ENCODE measurements at places on chromosomes 4 and X.

DNA sequence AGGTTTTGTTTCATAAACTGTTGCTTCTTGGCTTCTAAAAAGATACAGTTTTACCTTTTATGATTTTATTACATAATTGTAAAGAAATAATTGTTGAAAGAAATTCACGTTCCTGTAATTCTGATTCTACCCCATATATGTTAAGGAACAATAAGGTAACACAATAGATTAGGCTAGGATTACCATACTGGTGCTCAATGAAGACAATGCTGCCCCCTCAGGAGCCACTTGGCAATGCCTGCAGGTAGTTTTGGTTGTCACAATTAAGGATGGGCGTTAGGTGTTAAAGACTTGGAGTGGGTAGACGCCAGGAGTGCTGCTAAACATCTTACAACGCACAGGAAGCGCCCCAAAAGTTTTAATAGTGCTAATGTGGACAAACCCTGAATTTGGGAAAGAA lies 133.2 kb downstream of the NLGN4X start:
- DNase-seq: no peak

GRCh38 chr4:186203406-186203805 lies 12.0 kb downstream of the CYP4V2 start:
- DNase-seq: no peak

- DNase-seq: no peak
Measured at GRCh38 chr4:26884486-26884988, 23.9 kb downstream of the STIM2 start.

DNA sequence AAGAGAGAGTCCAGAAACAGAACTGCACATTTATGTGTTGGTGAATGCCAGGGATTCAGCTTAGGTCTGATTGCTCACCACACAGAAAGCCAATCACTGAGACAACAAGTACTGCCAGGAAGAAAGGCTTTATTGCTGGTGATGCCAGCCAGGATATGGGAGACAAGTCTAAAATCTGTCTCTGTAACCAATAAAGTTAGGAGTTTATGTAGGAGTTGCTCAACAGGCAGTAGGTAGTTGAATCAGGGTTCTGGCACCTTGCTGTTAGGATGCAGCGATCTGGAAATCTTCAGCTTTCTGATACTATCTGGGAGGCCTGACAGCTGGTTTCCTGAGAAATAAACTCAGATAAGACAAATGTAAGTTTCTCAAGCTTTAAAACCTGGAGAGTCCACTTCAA lies 120.2 kb upstream of the ENPP6 start:
- no peak for DNase-seq

- no peak for DNase-seq
Measured at GRCh38 chr4:5041699-5042098, 9.6 kb upstream of the STK32B start.

GRCh38 chrX:12972243-12972642 lies 2.7 kb upstream of the TMSB4X start:
- DNase-seq: no peak

- DNase-seq: no peak
Measured at GRCh38 chrX:67619253-67619652, 75.4 kb downstream of the AR start.

DNA sequence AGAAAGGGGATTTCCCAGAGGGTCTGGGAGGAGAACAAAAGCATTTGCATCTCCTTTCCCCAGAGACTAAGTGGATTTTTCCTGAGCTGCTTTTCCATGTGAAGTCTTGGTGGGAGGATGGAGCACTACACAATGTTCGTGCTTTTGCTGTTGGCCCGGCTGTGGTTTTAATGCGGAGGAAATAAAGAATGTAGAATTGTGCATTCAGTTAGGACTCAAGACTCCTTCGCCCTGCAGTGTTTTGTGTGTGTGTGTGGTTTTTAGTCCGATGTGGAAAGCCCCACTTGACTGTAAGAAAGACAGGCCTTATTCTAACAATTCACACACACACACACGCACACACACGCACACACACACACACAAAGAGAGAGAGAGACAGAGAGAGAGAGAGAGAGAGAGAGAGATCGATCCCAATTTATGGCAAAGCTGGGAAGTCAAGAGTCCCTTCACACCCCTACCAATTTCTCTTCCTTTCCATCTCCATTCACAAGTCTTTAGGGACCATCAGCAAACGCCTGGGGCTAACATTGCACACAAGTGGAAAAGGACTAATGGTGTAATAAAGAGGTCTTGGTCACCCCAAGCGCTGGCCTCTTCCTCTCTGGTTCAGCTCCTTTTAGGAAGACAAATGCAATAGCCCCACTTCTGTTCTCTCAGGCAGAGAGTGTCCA lies 44.2 kb downstream of the CLDN34 start:
- no peak for DNase-seq

DNA sequence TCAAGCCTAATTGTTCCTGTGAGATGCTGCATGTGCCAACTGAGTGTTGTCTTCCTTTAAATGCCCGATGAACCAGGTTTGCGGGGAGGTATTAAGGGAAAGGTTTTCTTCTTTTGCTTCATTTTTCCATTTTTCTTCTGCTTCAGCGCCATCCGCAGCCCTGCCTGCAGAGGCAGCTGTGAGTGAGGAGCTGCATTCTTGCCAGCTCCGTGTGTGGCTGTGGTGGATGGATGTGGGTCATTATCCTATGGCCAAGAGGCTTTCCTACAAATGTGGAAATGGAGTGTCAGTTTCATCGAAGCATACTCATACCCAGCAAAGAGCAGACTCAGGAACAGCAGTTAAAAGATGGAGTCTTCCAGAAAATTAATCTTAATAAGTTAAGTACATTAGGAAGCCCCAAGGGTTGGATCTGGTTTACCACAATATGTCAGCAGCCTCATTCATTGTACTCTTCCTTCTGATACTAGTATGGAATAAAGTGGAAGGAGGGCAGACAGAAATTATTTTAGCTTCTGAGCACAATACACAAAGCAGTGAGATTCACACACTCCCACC lies 37.6 kb downstream of the TNIP3 start:
- no peak for DNase-seq

DNA sequence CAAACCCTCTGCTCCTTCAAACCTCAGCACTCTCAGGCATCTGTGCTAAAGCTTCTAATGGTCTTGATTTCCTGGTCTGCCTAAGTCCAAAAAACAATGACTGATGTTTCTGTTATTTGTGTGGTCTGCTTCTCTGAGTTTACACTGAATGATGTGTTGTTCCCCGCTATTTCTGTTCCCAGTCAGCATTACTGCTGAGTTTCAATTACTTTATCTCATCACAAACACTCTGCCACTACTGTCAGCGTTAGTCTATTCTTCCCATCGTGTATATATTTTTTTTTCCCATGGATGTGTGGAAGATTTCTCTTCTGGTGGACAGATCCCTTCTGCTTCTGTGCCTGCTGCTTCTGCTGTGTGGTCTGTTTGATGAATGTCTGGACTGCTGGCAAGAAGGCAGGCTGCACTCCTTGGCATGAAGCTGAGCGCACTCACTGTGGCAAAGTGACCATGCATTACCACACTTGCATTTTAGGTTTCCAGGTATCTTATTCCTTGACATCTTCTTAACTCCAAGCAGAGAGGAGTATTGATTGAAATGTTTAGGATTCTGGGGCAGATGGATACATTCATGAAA lies 106.9 kb upstream of the PAQR3 start:
- DNase-seq: no peak

DNA sequence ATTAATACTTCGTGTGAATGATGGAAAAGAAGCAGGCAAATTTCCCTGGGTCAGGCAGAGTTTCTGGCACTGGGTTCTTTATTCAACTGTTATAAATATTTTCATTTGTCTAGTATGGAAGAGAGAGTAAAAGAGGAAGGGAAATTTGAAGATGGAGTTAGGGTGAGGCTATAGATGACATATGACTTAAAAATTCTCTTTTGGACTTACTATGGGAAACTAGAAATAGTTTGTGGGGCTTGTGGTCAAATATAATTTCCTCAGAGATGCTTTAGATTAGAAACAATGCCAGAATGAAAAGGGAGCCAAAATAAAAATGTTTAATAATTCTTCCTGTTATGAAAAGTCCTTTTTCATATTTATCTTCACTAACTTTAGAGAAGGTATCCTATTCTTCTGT lies 103.2 kb downstream of the GC start:
- DNase-seq: peak; percentile 14

GRCh38 chr4:133377286-133377685 lies 228.2 kb downstream of the PCDH10 start:
- DNase-seq: no peak

- DNase-seq: no peak
Measured at GRCh38 chr4:20698382-20698781, 1.9 kb upstream of the PACRGL start.

- DNase-seq: no peak
Measured at GRCh38 chr4:6009452-6009851, 8.8 kb downstream of the C4orf50 start.

DNA sequence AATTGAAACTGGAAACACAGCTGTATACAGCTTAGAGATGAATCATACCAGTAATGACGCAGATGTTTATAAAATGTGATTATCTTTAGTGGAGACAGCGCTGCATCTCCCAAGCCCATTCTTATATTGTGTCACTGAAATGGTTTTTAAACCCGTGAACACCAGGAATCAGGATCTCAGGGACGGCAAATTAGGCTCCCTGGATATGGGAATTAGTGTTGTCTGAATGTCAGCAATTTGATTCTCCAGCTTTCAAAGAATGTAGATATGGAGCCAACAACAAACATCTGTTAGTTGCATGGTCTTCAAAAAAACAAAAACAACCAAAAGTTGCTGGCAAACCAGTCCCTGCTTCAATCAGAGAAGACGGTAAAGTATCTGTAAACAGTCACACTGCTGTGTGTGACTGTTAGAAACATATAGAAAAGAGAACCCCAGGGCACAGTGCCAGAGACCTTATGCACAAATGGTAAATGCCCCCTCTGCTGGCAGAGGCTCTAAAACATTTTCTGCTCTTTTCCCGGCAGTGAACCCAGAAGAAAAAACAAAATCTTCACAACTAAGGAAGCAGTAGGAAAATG lies 351.9 kb upstream of the FTHL17 start:
- DNase-seq: peak; percentile 51

GRCh38 chr4:158530381-158530780 lies 8.7 kb downstream of the RXFP1 start:
- DNase-seq: no peak

GRCh38 chr4:18057821-18058533 lies 36.4 kb upstream of the LCORL start:
- no peak for DNase-seq

DNA sequence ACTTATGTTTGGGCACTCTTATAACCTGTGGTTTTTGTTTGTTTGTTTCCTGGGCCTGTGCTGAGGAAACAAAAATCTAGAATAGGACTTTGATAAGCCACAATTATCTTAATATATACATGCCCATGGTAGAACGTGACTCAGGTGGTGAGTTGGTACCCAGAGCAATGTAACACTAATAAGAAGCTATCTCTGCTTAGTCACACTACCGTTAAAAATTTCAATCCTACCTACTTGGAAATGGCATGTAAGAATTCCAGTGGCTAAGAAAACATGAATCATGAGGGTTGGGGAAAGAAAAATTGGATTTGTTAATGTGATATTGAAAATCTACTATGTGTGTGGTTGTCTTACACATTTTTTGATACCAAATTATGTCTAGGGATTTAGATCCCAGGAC lies 30.5 kb upstream of the ADGRG2 start:
- DNase-seq: no peak

DNA sequence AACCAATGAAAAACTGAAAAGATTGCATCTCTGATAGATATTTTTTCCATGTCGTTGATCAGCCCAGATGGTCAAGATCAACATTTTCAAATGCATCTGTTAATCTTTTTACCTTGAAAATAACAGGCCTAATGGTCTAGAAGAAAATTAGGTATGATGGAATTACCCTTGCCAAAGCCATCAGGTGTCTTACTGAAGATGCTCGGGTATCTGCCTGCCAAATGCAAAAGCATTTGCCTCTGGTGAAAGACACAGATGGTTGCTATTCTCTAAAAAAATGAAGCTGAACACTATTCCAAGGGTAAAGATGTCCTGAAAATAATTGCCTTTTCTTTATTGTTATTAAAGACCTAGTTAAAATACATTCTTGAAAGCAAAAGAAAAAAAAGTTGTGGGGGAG lies 126.0 kb downstream of the FNIP2 start:
- no peak for DNase-seq

DNA sequence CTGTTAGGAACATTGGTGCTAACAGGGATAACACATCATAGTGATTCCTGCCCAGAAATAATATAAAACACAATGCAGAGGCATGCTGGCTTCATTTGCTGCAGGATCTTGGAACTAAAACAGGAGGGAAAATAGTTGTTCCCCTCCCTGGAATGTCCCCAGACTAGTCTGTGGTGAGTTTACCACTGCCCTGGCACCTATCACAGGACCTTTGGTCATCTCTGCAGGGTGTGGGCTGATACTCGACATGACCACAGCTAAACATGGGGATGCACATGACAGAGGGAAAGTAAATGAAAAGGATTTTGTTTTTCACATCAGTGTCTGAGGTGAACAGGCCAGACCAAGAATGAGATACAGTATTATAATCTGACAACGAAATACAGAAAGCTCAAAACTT lies 160.2 kb upstream of the DKK2 start:
- DNase-seq: no peak

DNA sequence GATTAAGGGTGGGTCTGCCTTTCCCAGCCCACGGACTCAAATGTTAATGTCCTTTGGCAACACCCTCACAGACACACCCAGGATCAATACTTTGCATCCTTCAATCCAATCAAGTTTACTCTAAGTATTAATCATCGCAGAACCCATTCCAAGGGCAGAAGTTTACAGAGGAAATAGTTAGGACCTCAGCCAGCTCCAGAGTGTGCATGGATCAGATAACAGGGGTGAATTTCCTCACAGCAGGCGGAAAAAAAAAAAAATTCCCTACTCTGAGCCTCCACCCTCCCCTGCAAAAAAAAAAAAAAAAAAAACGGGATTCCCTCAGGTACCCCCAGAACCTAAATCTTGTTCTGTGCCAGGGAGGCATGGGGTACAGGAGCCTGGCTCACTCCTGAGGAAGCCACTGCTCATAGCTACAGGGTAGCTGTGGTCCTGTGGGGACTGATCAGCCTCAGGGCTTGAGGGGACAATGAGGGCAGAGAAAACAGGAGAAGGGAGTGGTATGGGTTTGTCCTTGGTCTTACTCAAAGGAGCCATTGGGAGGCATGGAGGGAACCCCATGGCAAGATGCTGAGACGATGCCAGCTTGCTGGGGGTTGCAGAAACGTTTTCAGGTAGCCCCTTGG lies 113.0 kb downstream of the DHRSX start:
- no peak for DNase-seq

DNA sequence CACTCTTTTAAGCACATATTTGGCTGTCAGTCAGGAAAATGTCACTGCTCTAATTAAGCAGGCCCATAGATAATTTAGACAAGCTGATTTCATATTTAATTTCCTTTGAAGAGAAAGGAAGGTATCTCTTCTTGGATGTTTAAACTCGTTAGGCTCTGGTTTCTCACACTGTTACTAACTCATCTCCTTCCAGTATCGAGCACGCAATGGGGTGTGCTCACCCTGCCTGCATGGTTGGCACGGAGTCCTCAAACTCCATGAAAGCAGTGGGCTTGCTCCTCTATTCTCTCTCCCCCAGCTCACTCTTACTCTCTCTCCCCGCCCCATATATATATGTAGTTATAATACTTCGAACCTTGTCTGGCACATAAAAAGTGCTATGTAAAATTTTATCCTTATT lies 76.9 kb downstream of the EGF start:
- no peak for DNase-seq
